ENCODE measurements at places on chromosomes 13 and 19.

- DNase-seq = no peak
These were observed 99.4 kb downstream of the WASF3 start for GRCh38 chr13:26656919-26657318.

GRCh38 chr13:33206425-33206824 is 79.1 kb downstream of the STARD13 start:
- no peak for DNase-seq

GRCh38 chr19:41565379-41565720 is 10.6 kb upstream of the CEACAM21 start:
- DNase-seq = no peak

DNA sequence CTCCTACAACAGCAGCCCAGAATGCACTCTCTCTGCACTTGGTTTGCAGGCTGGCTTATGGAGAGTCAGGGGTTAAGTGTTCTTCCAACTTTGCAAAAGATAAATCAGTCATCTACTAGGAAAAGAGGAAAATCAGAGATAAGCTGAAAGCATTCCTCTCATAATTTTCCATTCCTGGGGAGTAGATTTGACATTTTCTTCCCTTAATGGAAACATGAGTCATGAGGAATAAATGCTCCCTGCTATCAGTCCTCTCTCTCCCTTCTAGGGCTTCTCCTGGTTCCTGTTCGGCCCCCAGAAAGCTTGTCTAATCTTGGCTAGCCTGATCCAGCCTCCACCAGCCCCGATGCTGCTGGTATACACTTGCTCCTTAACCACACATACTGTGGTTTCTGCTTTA is 28.4 kb upstream of the ENOX1 start:
- no peak for DNase-seq

GRCh38 chr19:43570174-43570791 is 5.0 kb downstream of the XRCC1 start:
- no peak for DNase-seq

GRCh38 chr19:52936151-52936953 is 13.1 kb upstream of the ZNF888 start:
- no peak for DNase-seq

GRCh38 chr13:24313439-24313838 is 4.1 kb downstream of the C1QTNF9 start:
- DNase-seq = no peak

DNA sequence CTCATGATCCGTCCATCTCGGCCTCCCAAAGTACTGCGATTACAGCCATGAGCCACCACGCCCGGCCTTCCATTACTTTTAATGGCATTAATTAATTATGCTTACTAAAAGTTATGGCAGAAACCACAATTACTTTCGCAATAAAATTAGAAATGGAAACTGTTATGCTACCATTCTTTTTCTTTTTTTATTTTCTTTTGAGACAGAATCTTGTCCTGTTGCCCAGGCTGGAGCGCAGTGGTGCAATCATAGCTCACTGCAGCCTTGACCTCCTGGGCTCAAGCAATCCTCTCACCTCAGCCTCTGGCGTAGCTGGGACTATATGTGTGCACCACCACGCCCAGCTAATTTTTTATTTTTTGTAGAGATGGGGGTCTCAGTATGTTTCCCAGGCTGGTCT is 4.6 kb upstream of the BST2 start:
- DNase-seq = no peak

DNA sequence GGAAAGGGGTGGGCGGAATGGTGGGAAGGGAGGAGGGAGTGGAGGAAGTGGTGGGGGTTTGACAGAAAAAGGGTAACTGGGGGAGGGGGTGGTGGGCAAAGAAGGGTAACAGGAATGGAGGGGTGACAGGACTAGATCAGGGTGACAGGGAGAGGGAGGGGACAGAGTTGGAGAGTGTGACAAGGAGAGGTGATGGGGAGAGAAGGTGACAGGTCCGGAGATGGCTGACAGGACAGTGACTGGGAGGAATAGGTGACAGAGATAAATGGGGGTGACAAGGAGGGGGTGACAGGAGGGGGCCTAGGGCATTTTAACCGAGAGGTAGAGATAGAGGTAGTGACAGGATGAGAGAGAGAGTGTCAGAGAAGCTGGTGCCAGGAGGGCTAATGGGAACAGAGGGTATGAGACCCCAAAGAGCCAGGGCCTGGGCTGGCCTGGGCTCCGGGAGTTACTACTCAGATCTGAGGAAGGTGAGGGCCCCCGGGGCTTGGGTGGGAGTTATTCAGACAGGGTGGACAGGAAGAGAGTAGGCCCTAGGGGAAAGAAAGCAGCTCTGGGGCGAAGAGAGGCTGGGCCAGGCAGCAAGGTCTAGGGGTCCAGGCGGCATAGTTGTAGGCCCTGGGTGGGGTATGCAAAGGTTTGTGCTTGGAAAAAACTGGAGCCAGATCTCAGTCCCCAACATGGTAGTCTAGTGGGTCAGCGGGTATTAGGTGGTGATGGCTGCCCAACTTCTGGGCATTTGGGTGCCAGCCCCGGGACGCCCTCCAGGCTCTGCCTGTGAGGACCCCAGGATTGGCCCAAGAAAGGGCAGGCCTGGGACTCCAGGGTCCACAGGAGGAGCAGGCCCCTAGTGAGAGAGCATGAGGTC is 660 bp downstream of the CIC start:
- no peak for DNase-seq

- DNase-seq = no peak
These were observed 29.8 kb upstream of the SPACA7 start for GRCh38 chr13:112346173-112346898.

- DNase-seq = no peak
These were observed 42.2 kb upstream of the TSC22D1 start for GRCh38 chr13:44618326-44618725.

DNA sequence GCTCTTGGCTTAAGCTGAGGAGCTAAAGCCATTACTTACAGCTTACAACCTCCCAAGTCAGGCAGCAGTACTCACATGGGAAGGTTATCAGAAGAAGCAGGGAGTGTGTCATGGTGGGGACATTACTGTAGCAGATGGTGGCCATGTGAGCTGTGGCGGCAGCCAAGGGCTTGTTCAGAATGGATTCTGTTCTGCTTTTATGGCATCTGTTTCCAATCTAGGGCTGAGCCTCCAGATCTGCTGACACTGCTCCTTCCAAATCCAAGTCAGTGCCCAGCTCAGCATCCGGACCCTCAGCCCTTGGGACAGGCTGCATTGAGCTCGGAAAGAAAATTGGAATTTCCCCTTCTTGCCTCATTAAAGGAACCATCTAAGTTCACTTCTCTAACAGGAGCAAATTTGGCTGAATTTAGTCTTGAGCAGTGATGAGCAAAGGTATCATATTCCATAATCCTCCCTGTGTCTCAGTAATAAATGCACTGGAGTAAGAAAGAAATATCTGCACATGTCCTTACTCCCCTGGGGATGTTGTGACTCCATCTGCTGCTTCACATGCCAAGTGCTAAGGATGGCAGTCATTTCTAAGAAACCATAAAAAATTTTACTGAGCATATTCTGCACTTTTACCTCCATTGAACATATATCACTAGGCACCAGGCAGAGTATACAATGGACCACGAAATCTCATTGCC is 73.9 kb downstream of the KCTD12 start:
- DNase-seq = no peak

Measured in retinal pigment epithelial cell (primary cell).